ENCODE measurements at places on chromosomes 3 and 15.

- DNase-seq = no peak
Measured at GRCh38 chr15:50028326-50028725, 90.7 kb downstream of the ATP8B4 start.

- no peak for DNase-seq
Measured at GRCh38 chr15:101024073-101024695, 105.0 kb downstream of the LRRK1 start.

DNA sequence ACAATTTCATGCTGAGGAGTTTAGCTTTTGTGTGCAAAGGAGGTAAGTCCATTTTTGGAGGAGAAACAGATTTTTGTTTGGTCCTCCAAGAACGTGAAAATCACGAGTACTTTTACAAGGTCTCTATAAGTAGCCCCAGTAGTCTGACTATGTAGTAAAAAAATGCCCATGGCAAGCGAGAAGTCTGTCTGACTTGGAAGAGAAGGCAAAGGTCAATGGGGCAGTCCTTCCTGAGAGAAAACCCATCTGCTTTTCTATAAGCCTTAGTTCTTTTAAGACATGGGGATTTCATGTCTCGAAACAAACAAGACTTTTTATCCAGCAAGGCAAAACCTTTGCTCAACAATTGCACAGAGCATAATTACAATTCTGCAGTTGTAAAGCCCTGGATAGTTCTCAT, 183.2 kb downstream of the GAP43 start:
- no peak for DNase-seq

DNA sequence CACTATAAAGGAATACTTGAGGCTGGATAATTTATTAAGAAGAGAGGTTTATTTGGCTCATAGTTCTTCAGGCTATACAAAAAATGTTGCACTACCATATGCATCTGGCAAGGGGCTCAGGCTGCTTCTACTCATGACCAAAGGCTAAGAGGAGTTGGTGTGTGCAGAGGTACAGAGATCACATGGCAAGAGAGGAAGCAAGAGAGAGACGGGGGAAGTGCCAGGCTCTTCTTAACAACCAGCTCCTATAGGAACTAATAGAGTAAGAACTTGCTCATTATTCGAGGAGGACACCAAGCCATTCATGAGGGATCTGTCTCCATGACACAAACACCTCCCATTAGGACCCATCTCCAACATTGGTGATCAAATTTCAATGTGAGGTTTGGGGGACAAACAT, 6.0 kb upstream of the FNDC3B start:
- no peak for DNase-seq

DNA sequence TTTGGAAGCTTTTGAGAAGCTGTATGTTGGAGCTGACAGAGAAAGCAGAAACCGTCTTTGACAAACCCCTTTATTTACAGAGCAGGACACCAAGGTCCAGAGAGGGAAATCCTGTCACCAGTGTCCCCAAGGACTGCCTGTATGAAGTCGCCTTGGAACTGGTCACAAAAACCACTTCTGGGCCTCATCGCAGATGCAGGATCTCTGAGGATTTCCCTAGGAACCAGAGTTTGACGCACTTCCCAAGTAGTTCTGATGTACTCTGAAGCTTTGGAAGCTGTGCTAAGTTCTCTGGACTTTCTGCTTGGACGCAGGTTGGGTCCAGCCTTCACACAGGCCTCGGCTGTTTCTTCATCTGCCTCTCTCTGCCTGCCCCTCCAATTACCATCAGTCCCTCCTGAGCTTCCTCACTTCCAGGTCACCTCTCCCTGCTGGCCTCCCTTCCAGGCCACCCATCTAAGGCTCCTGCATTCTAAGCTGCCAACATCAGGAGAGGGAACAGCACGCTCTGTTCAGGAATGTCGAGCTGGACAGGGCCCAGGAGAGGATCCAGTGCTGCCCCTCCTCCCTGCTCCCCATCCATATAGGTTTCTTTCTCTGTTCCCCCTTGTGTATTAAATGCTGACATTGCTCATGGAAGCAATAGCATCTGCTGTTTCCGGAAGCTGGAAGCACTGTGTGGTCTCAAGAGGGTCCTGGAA, 270.8 kb downstream of the OPA1 start:
- no peak for DNase-seq

GRCh38 chr3:61865466-61866152, 304.2 kb downstream of the PTPRG start:
- DNase-seq = no peak
